ENCODE measurements at places on chromosomes 16 and 17. TPM values are rescaled to one million over a fixed set of nuclear protein-coding genes. Genes with fewer than 3 reads are reported as not detected.

Gene PRCD
- 2.8 TPM for polyA plus RNA-seq

Gene TCAP
- not detected for polyA plus RNA-seq

Gene PHB1
- 228 TPM for polyA plus RNA-seq

DNA sequence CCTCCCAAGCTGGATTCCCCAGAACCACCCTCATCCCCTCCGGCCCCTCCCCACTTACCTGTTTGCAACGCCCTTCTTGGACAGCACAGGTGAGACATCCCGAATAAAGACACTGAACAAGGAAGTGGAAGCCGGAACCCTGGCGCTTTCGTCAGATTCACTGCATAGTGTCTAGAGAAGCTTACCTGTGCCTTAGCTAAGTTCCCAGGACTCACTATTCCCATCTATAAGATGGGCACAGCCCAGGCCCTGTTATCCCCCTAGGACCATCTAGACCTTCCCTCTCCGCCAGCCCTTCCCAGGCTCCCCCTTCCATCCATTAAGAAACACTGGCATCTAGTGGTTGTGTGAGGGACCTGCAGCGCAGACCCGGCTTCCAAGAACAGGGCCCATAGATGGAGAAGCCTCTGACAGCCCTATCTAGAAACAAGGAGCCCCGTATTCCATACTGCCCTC, 26.9 kb upstream of the RPL38 start:
- DNase-seq: no peak

DNA sequence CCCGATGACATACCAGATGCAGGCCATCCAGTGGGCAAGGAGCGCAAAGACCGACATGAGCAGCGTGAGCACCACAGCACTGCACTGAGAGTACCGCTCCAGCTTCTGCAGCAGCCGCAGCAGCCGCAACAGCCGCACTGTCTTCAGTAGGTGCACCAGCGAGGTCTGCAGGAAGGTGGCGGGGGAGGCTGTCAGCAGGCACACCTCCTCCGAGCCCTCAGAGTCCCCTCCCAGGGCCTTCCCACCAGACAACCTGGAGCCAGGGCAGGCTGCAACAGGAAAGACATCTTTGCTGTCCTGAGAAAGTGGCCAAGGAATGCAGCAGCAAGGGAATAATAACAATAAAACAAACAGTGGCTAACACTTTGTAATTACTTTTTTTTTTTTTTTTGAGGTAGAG, 9.1 kb downstream of the KCNH4 start:
- no peak for DNase-seq

DNA sequence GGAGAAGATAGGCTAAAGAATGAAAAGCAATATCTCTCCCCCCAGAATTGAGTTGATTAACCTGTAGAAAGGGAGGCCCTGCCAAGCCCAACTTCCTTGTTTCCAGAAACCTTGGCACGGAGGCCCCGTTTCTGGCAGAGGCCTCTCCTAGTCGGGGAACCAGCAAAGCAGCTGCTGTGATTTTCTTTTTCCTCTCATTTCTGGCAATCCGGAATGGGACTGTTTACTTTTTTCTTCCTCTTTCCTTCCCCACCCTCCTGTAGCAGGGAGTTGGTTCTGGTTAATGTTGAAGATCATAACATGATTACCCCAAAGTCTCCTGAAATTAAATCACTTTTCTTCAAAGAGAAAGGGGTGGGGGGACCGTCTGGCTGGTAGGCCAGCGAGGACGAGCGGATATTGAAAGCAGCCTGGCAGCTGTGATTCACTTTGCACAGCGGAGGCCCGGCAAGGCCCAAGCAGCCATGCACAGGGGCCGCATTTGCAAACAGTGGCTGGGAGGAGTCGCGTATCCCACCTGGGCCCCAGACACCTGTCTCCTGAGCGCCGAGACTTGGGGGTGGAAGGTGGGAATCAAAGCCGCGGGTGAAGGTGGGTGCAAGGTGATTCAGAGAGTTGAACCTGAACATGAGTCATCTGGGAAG, 51.5 kb downstream of the NTN1 start:
- DNase-seq: no peak

DNA sequence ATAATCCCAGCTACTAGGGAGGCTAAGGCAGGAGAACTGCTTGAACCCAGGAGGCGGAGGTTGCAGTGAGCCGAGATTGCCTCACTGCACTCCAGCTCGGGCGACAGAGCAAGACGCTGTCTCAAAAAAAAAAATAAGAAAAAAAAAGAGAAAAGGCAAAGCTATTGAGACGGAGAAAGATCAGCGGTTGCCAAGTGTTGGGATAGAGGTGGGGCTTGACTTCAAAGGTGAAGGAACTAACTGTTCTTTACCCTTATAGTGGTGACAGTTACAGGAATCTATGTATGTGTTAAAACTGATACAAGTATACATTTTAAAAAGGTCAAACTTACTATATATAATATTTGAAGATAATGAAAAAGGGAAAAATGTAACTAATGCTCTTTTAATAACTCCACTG, 22.5 kb downstream of the AKAP10 start:
- no peak for DNase-seq

DNA sequence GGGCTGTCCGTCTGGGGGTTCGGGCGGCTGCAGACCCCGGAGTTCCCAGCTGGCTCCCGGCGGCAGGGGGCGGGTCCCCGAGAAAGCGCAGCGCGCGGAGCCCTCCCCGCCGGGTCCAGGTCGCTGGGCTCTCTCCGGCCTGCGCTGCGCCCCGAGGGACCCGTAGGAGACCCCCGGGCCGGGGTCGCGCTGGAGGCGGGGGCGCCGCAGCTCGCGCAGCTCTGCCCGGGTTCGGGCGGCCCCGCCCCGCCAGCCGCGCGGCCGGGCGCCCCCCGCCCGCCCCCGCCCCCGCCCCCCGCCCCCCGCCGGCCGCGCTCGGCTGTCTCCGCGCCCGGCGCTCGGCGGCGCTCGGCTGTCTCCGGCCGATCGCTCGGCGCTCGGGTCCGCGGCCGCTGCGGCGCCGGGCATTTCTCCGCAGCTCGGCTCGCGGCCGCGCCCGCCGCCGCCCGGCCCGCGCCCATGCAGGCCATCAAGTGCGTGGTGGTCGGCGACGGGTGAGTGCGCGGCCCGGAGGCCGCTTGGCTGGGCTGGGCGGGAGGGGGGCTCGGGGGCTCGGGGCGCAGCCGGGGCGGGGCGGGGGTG, at the start of gene RAC3:
Gene RAC3, plus strand, starts transcription at position 376 of the 582 bp plus-strand sequence. Its CDS starts 84 bp downstream, at position 460.
- no peak for DNase-seq

- no peak for DNase-seq
Observed at GRCh38 chr17:36129616-36130015, 26.0 kb downstream of the CCL4 start.

DNA sequence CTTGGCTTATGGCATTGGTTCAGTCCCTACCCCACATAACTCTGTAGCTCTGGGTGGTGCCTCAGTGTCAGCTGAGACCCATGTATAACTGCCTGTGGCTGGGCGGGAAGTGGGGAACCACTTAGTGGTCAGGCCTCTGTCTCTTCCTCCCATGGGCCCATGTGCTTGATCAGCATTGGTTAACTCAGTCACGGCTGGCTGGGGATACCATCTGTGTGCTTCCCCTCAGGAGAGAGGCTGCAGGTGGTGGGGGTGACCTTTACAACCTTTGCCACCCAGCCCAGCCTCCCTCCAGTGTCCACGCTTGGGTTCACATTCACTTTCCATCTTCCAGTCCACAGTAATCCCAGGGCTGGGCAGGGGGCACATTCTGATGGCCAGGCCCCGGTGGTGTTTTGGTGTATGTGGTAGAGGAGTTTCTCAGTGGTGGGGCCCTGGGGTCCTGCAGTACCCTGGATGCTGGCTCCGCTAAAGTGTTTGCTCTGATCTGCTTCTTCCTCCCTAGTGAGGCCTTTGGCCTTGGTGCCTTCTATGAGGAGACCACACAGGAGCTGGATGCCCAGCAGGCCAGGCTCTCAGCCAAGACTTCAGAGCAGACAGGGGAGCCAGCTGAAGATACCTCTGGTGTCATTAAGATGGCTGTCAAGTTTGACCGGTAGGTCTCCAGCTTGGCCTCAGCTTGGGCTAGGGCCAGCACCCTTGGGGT, 10.2 kb upstream of the NFATC3 start:
- peak; percentile 88 for DNase-seq

DNA sequence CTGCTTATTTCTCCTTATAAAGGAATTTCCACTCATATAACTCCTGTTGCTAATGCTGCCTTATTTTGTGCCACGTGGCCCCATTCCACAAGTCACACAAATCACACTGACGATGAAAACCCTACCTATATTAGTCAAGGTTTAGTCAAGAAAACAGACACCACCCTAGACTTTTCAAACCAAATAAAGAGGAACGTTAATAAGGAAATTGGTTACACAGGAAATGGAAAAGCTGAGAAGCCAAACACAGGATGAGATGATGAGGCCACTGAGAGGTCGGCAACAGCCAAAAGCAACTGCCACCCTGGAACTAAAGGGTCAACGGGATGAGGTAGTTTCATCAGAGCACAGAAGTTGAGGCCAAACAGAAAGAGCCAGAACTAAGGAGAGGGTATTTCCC, 47.3 kb upstream of the ALOX12 start:
- no peak for DNase-seq

GRCh38 chr16:30533748-30534367, 800 bp downstream of the ZNF747 start:
- DNase-seq: no peak

DNA sequence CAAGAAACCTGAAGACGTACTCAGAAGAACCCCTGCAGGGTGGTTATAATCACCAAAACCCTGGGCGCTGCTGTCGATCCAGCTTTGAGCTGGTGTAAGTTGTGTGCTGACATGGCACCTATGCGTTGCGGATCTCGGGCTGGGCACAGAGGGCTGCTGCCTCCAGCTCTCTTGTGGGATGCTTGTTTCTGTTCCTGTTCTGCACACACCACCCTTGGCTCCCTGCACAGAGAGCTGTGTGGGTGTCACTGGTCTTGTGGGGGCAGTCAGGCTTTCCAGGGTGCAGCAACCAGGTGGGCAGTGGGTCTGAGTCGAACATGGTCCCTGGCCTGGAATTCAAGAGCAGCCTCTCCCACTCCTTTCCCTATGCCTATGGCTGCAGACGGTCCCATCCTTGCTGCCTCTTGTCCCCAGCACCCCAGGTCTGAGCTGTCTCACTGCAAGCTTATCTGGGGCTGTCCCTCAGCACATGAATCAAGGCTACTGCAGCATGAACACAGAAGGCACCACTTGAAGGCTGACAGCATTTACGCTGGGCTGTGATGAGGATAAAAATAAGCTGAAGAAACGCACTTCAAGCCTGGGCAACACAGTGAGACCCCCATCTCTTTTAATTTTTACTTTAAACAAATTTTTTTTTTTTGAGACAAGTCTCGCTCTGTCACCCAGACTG, 20.1 kb downstream of the ZNF276 start:
- DNase-seq: no peak

DNA sequence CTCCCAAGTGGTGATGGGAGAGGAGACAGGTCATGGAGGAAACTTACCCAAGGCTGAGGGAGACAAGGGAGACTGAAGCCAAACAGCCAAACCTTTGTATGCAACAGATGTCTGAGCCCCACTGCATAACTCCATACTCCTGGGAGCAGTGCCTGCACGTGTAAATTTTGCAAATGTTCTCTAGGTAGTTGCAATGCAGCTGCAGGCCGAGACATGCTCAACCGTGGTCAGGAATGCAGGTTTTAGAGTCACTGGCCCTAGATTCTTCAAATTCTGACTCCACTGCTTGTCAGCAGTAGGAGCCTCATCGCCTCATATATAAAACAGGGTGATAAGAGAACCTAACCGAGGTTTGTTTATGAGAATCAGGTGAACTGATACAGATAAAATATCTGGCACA, 11.5 kb downstream of the DYNLRB2 start:
- no peak for DNase-seq

DNA sequence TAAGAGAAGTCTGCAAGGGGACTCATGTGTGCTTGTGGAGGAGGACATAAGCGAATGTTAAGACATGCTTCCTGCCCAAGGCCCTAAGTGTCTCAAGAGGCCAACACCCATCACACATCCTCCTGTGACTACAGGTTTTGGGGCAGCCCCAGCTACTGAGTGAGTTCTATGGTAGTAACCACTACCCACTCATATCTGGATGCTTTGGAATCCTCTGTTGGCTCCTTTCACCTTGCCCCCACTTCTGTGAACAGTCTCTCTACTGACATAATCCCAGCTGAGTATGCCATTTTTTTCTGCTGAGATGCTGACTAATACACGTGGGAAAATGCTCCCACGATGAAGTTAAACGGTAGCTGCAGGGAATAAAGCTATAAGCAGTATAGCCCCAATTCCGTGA, 153.5 kb downstream of the VPS53 start:
- DNase-seq: no peak
